ENCODE measurements at places on chromosomes 3 and 15. TPM values are rescaled to one million over a fixed set of nuclear protein-coding genes. Genes with fewer than 3 reads are reported as not detected.

- no peaks in the 10 kb centered on the region for H3K36me3 ChIP-seq
- H3K27ac ChIP-seq = no peak overlapping the region
- DNase-seq = no peak
- H3K4me3 ChIP-seq = no peak overlapping the region
- H3K27me3 ChIP-seq = no peaks in the 10 kb centered on the region
Observed at GRCh38 chr15:69369631-69370030, 44.5 kb upstream of the KIF23 start.

- H3K36me3 ChIP-seq = no peaks in the 10 kb centered on the region
- no peak overlapping the region for H3K4me3 ChIP-seq
- no peak overlapping the region for H3K27ac ChIP-seq
Observed at GRCh38 chr3:197592361-197593045, 36.7 kb upstream of the BDH1 start.

- DNase-seq = peak; percentile 26
- H3K36me3 ChIP-seq = no peaks in the 10 kb centered on the region
- H3K4me3 ChIP-seq = peak overlapping the region; percentile 65
- H3K27me3 ChIP-seq = no peaks in the 10 kb centered on the region
- peaks cover 42% of the 10 kb centered on the region for H3K4me1 ChIP-seq
- H3K27ac ChIP-seq = peak overlapping the region; percentile 96
Observed at GRCh38 chr3:115784739-115785536, 161.6 kb downstream of the GAP43 start.

GRCh38 chr15:97759363-97759762 is 201.1 kb upstream of the ARRDC4 start:
- H3K27ac ChIP-seq = no peak overlapping the region
- H3K4me1 ChIP-seq = peaks cover 3% of the 10 kb centered on the region
- no peaks in the 10 kb centered on the region for H3K36me3 ChIP-seq
- DNase-seq = peak; percentile 75
- peaks cover 61% of the 10 kb centered on the region for H3K27me3 ChIP-seq
- no peak overlapping the region for H3K4me3 ChIP-seq

GRCh38 chr15:85889956-85890619 is 95.4 kb upstream of the KLHL25 start:
- no peaks in the 10 kb centered on the region for H3K36me3 ChIP-seq
- DNase-seq = no peak
- peaks cover 76% of the 10 kb centered on the region for H3K27me3 ChIP-seq
- H3K27ac ChIP-seq = no peak overlapping the region
- no peak overlapping the region for H3K4me3 ChIP-seq

DNA sequence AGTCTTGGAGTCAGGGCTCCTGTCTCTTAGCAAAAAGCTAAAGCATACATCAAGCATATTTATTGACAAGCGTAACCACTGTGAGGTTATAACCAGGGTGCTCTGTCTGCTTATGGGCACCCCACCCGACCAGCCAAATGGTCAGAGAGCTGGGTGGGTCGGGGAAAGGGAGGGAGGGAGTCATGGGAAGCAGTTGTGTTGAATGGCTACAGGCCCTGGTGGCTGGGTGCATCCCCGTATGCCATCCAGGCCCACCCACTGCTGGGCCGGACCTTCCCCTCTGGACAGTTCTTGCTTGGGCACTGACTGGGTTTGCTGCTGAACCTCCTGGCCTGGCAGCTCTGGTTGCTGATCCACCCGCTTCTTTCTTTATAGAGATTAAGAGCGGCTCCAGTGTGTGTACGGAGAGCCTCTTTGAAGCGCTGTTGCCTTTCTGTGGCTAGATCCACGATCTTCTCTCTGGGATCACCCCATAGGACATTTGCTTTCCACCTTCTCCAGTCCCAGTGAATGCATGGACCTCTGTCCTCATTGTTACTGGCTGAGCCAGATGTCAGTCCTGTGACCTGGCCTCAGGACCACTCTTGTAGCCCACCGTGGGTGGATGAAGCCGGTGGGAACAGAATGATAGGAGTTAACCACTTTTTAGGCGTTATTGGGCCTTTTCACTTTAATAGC is 59.6 kb downstream of the SMAD3 start:
- H3K27me3 ChIP-seq = no peaks in the 10 kb centered on the region
- H3K36me3 ChIP-seq = peaks cover 16% of the 10 kb centered on the region
- peaks cover 84% of the 10 kb centered on the region for H3K4me1 ChIP-seq
- peak overlapping the region; percentile 26 for H3K4me3 ChIP-seq
- peak overlapping the region; percentile 100 for H3K27ac ChIP-seq

DNA sequence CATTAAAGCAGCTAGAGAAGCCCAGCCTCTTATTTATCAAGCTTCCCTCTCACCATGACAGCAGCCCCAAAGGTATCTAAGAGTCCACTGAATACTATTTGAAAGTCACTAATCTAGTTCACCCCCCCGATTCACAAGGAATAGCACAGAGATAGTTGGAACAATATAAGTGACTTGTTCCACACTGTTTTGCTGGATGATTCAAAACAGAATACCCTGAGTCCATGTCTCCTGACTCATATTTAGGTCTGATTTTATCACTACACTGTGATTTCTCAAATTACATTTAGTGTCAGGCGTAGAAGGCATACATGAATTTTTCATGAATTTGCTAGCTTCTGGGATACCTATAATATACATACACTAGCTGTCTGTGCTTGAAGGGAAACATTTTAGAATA is 18.7 kb upstream of the EOGT start:
- peaks cover 30% of the 10 kb centered on the region for H3K4me1 ChIP-seq
- H3K36me3 ChIP-seq = peaks cover 8% of the 10 kb centered on the region

- H3K27ac ChIP-seq = no peak overlapping the region
- H3K36me3 ChIP-seq = no peaks in the 10 kb centered on the region
- DNase-seq = no peak
- H3K4me3 ChIP-seq = peak overlapping the region; percentile 72
- H3K27me3 ChIP-seq = no peaks in the 10 kb centered on the region
Observed at GRCh38 chr3:49471856-49472495, 1.9 kb downstream of the DAG1 start.

DNA sequence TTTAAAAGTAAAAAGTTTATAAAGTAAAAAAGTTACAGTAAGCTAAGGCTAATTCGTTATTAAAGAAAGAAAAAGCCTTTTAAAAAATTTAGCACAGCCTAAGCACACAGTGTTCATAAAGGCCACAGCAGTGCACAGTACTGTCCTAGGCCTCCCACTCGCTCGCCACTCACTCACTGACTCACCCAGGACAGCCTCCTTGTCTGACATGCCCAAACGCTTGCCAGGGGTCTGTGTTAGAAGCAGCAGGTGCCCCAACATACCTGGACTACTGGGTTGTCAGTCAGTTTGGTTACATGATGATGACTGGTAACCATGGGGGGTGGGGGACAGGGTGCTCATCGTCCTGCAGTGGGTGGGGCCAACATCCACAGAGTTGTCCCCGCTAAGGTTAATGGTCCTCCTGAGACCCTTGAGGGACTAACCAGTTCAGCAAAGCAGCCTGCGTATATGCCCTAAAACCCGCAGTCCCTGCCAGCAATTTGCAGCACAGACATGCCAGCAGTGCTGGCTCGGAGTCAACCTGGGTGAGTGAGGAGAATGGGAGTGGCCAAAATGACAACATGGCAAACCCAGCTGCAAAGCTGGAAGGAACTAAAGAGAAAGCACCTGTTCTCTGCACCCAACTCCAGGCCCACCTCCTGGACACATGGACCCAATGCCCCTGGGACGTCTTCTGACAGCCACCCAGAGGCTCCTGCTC is 49.2 kb downstream of the CYFIP1 start:
- H3K27ac ChIP-seq = no peak overlapping the region
- peaks cover 14% of the 10 kb centered on the region for H3K36me3 ChIP-seq
- H3K27me3 ChIP-seq = no peaks in the 10 kb centered on the region
- peaks cover 16% of the 10 kb centered on the region for H3K4me1 ChIP-seq
- no peak overlapping the region for H3K4me3 ChIP-seq

DNA sequence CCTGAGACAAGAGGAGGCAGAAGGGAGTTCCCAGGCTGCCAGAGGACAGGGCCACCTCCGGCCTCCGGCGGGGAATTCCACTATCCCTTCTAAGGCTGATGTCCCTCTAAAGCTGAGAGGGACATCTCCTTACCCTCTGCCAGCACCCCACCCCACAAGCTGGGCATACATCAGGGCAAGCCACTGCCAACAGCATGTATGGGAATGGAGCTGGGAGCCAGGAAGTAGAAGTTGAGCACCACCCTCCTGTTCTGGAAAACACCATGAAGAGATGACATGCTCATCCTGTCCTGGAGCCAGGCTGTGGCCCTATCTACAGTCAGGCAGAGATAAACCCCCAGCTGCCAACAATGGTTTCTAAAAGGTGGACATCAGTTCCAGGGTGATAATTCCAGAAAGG is 7.1 kb downstream of the PLCD1 start:
- H3K27me3 ChIP-seq = no peaks in the 10 kb centered on the region
- H3K4me3 ChIP-seq = no peak overlapping the region
- peaks cover 24% of the 10 kb centered on the region for H3K4me1 ChIP-seq
- H3K27ac ChIP-seq = no peak overlapping the region

GRCh38 chr15:69039516-69040225 is 25.2 kb downstream of the NOX5 start:
- no peak overlapping the region for H3K4me3 ChIP-seq
- peaks cover 45% of the 10 kb centered on the region for H3K4me1 ChIP-seq
- no peak overlapping the region for H3K27ac ChIP-seq
- no peaks in the 10 kb centered on the region for H3K27me3 ChIP-seq
- H3K36me3 ChIP-seq = no peaks in the 10 kb centered on the region

DNA sequence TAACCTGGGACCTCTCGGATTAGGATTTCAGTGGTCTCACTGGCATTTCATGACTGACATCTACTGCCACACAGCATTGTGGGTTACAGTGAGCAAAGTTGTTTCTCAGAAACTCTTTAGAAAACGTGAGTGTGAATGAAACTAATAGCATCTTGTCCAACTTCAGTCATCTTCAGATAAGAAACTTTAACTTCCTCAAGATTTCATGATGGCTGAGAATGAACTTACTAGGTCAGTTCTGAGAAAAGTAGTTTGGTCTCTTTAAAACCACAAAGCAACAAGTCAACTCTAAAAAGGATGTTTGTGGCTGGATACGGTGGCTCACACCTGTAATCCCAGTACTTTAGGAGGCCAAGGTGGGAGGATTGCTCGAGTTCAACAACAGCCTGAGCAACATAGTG is 14.2 kb upstream of the HOMER2 start:
- no peak overlapping the region for H3K4me3 ChIP-seq
- H3K27ac ChIP-seq = no peak overlapping the region
- no peaks in the 10 kb centered on the region for H3K4me1 ChIP-seq
- H3K36me3 ChIP-seq = no peaks in the 10 kb centered on the region
- H3K27me3 ChIP-seq = no peaks in the 10 kb centered on the region

DNA sequence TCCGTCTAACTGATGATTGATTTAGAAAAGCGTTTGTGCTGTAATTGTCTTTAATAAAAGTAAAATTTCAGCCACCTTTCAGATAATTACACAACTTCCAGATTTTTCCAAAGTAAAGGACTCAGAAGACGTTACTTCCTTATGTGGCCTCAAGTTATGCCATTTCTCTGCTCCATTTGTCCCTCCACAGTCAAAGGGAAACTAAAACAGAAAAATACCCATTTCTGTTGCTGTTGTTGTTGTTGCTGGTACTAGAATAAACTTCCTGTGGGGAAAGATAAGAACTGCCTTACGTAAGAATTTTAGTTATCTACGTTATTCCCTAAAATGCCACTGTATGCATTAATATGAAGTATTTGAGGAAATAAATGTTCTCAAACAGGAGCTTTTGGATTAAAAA is 153.9 kb downstream of the P3H2 start:
- H3K27me3 ChIP-seq = no peaks in the 10 kb centered on the region
- no peak overlapping the region for H3K4me3 ChIP-seq
- DNase-seq = no peak
- H3K27ac ChIP-seq = no peak overlapping the region
- H3K36me3 ChIP-seq = no peaks in the 10 kb centered on the region
- H3K4me1 ChIP-seq = no peaks in the 10 kb centered on the region

PRR23C gene
- total RNA-seq = not detected

DCP1A gene
- 12.7 TPM for total RNA-seq

AQP9 gene
- 0.12 TPM for total RNA-seq

CPLX3 gene
- total RNA-seq = not detected
